ENCODE measurements at places on chromosomes 3 and 15.

- DNase-seq = peak; percentile 7
These were observed 7.9 kb upstream of the WDR6 start for GRCh38 chr3:48999085-48999858.

GRCh38 chr3:55895897-55896566 lies 408.9 kb upstream of the WNT5A start:
- DNase-seq = peak; percentile 90

GRCh38 chr3:114860531-114860930 lies 286.6 kb downstream of the ZBTB20 start:
- DNase-seq = no peak

DNA sequence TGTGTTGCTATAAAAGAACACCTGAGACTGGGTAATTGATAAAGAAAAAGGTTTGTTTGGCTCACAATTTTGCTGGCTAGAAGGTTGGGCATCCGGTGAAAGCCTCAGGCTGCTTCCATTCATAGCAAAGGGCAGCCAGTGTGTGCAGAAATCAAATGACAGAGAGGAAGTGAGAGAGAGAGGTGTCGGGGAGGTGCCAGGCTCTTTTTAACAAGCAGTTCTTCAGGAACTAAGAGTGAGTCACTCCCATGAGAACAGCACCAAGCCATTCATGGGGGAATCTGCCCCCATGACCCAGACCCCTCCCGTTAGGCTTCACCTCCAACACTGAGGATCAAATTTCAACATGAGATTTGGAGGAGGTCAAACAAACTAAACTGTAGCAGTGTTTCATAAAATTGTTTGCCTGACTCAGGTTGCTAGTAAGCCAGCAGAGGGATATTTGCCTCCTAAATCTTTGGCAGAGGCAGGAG lies 4.5 kb upstream of the PARP15 start:
- no peak for DNase-seq

- no peak for DNase-seq
These were observed 23.8 kb upstream of the TRAK1 start for GRCh38 chr3:42067326-42067725.

- DNase-seq = peak; percentile 47
These were observed 44.4 kb downstream of the PCOLCE2 start for GRCh38 chr3:142844339-142844977.

- DNase-seq = no peak
These were observed 21.2 kb upstream of the SIAH2 start for GRCh38 chr3:150783920-150784746.

GRCh38 chr3:31785734-31786133 lies 195.3 kb downstream of the OSBPL10 start:
- no peak for DNase-seq
